Naive thymus-derived CD4-positive, alpha-beta T cell (primary cell): ENCODE measurements at places on chromosomes 13 and 19. TPM values are rescaled to one million over a fixed set of nuclear protein-coding genes. Genes with fewer than 3 reads are reported as not detected.

FXYD7 gene
- total RNA-seq, result 1.8 TPM

GRCh38 chr13:109671919-109672318 lies 114.5 kb downstream of the IRS2 start:
- DNase-seq, result no peak

ZNF584 gene
- 10.0 TPM for total RNA-seq

DNA sequence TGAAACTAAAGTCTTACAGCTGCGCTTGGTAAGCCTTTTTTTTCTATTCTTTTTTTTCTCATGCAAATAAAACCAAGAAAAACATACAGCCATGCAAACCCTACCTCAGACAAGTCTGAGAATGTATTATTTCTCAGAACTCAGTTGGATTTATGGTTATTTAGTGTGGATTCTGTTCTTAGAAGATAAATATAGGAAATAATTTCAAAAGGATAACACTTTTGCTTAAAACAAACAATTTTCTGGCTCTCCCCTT lies 40.7 kb upstream of the TNFSF11 start:
- no peak for DNase-seq
